ENCODE measurements at places on chromosomes 4 and X.

DNA sequence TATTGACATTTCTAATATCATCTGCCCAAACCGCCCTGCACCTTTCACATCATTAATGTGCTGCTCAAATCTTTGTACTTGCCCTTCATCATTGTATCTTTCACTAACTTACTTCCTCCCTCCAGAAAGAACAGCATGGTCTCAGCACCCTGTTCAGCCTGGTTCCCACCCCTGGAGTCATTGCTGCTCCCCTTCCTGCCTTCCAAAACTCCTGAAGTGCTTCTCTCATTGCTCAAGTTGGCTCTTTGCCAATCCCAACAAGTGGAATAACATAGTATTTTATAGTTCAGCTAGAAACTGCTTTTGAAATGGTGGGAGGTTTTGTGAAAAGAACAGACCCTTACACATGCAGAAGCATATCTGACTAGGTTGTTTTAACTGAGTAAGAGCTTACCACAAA is 14.0 kb upstream of the TTC29 start:
- ATAC-seq: no peak

- ATAC-seq: no peak
Measured at GRCh38 chr4:26369581-26369980, 48.8 kb downstream of the RBPJ start.

GRCh38 chr4:112288455-112288854 is 2.8 kb upstream of the TIFA start:
- ATAC-seq: no peak

DNA sequence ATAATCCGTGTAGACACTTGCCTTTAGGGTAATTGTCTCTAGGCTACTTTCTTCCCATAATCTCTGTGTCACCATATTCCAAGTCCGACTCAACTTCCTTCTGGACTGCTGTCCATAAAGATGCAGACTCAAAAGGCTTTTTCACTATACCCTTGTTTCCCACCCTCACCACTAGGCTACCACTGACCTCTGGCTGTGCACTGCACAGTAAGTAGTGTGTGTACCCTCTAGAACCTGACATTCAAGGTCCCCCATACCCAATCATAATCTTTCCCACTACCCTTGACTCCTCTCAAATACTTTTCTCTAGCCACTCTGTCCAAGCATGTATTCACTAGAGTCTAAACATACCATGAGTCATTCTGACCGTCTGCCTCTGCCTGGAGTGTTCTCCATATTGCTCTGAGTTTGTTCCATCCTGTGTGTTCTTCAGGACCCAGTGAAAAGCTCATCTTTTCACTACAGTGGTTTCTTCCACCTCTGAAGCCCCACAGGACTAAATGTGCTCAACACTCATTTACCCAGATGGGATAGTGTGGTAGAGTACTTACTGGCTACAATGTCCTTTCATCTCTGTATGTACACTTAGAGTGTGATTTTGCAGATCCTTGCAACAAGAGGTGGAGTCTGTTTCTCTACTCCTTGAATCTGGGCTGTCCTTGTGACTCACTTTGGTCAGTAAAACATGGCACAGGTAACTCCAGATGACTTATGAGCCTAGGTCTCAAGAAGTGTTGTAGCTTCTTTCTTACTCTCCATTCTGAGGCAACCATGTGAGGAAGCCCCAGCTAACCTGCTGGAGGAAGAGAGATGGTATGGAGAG is 17.4 kb downstream of the JADE3 start:
- no peak for ATAC-seq

DNA sequence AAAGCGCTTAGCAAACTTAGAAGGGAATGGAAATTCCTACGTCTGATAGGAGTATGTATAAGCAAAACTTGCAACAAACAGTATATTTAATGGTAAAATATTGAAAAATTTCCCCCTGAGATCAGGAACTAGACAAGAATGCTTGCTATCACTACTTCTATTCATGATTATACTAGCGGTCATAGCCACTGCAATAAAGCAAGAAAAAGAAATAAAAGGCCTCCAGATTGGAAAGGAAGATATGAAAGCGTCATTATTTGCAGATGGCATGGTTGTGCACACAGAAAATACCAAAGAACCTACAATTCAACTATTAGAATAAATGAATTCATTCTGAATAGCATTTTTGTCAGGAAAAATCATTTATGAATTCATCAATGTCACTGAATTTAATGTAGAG is 87.2 kb upstream of the BCOR start:
- no peak for ATAC-seq

DNA sequence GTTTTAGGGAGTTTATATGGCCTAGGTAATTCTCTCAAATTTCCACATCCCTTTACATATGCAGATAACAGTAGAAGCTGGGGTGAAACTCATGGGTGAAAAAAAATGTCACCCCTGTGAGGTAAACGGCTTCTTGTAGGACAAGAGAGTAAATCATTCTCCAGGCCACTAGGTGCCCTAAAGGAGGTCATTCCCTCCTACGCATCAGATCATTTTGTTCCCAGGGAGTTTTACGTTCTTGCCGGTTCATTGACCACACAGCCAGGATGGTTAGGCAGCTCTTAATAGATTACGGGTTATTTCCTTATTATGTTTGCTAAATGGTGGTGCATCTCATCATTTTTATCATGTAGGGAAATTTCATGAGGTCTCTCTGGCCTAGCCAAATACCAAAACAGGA is 225.8 kb upstream of the NOCT start:
- no peak for ATAC-seq

GRCh38 chr4:62288808-62289541 is 1088.8 kb downstream of the ADGRL3 start:
- ATAC-seq: no peak

GRCh38 chr4:80036949-80037685 is 35.9 kb downstream of the ANTXR2 start:
- ATAC-seq: no peak

GRCh38 chrX:41722214-41722613 is 1.8 kb upstream of the GPR82 start:
- no peak for ATAC-seq

DNA sequence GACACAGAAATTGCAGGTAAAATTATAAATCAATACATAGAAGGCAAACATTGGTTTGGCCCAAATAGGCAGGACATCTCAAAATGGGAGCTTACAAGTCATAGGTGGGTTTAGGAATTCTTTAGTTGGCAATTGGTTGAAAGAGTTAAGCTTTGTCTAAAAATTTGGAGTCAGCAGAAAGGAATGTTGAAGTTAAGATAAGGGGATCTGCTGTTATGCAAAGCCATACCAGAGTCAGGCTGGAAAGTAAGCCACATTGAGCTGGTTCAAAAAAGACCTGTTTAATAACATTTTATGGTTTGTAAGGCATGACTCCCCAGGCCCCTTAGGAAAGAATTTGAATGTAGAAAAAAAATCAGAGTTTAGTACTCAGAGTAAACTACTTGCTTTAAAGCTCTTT is 92.6 kb downstream of the IL13RA2 start:
- ATAC-seq: no peak

DNA sequence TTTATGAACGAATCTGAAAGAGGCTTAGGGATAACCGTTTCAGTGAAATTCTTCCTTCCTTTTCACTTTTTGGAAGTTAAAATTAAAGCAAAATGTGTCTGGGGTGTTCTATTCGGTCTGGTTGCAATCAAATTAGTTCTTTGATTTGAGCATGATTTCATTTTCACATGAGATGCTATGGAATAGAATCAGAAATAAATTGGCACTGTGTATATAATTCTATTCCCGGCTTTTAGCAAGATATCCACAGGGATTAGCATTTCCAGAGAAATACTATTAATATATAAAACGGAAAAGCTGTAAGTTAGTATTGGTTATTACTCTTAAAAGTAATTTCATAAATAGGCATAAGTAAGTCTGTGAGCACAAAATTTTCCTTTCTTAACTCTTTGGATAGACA is 1676.8 kb upstream of the PCDH7 start:
- no peak for ATAC-seq

DNA sequence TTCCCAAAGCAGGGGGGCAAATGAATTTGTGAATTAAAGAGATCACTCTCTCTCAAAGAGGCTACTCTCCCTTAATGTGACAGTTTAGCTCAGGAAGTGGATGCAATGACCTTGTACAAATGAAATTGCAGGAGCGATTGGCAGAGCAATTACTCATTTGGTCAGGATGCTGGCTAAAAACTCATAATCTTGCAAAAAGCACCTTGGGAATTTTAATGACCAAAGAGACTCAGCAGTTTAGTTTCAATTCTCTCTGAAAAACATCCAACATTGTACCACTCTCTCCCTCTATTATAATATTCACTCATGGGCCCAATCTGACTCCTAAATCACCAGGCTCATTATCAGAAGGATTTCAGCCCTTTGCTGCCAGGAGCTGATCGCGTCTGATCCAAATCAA is 26.1 kb downstream of the PDGFC start:
- ATAC-seq: no peak

DNA sequence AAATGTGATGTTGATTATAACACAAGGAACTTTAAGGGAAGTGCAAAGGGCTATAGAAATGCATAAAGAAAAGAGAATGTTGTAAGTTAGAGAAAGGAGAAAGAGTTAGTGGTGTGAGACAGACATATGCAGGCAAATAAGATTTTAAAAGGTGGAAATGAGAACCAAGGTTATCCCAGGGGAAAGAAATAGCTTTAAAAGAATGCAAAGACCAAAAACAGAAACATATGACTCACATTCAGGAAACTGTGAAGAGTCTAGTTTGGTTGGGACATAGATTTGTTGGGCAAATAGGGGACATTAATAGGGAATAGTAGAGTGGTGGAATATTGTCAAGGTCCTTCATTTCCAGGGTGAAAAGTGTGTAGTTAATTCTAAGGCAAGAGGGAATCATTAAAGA is 52.4 kb downstream of the MAPK10 start:
- no peak for ATAC-seq

GRCh38 chr4:189098932-189099696 is 841.6 kb upstream of the FRG1 start:
- ATAC-seq: no peak

GRCh38 chrX:100207331-100208024 is 202.6 kb downstream of the PCDH19 start:
- ATAC-seq: no peak

DNA sequence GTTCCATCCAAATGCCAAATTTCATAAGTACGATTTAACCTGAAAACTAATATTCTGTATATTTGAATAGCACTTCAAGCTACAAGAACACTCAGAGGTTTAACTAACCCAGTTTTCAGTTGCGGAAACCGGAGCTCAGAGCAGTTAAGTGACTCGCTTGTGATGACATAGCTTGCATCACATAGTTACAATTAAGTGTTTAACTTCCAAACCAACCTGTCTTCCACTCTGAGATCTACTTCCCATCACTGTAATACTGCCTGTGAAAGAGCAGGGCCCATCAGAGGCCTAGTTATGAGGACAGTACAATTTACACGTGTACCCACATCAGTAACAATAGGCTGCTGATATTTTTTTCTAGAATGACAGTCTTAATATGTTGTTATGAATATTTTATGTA is 120.3 kb downstream of the MAD2L1 start:
- ATAC-seq: no peak

- ATAC-seq: no peak
Measured at GRCh38 chr4:6207602-6208001, 7.3 kb upstream of the JAKMIP1 start.

- ATAC-seq: no peak
Measured at GRCh38 chrX:23246001-23246400, 88.6 kb upstream of the PTCHD1 start.

GRCh38 chr4:24032371-24032989 is 142.6 kb upstream of the PPARGC1A start:
- no peak for ATAC-seq

- ATAC-seq: no peak
Measured at GRCh38 chr4:175946472-175947116, 119.0 kb upstream of the WDR17 start.

DNA sequence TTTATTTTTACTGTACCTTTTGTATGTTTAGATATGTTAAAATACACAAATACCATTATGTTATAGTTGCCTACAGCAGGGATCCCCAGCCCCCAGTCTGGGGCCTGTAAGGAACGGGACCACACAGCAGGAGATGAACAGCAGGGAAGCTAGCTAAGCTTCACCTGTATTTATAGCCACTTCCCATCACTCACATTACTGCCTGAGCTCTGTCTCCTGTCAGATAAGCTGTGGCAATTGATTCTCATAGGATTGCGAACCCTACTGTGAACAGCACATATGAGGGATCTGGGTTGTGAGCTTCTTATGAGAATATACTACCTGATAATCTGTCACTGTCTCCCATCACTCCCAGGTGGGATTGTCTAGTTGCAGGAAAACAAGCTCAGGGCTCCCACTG is 73.9 kb downstream of the BMPR1B start:
- ATAC-seq: no peak

- ATAC-seq: no peak
Measured at GRCh38 chr4:62057031-62057430, 856.9 kb downstream of the ADGRL3 start.

- ATAC-seq: no peak
Measured at GRCh38 chr4:54719378-54719777, 61.6 kb downstream of the KIT start.

DNA sequence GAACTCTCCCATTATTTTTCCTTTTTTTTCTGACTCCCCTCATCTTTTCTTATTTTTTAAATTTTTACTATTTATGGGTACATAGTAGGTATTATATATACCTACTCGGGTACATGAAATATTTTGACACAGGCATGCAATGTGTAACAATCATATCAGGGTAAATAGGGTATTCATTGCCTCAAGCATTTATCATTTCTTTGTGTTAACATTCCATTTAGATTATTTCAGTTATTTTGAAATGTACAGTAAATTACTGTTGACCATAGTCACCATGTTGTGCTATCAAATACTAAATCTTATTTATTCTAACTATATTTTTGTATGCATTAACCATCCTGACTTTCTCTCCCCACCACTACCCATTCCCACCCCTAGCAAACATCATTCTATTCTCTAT is 33.8 kb upstream of the SLIT2 start:
- no peak for ATAC-seq

DNA sequence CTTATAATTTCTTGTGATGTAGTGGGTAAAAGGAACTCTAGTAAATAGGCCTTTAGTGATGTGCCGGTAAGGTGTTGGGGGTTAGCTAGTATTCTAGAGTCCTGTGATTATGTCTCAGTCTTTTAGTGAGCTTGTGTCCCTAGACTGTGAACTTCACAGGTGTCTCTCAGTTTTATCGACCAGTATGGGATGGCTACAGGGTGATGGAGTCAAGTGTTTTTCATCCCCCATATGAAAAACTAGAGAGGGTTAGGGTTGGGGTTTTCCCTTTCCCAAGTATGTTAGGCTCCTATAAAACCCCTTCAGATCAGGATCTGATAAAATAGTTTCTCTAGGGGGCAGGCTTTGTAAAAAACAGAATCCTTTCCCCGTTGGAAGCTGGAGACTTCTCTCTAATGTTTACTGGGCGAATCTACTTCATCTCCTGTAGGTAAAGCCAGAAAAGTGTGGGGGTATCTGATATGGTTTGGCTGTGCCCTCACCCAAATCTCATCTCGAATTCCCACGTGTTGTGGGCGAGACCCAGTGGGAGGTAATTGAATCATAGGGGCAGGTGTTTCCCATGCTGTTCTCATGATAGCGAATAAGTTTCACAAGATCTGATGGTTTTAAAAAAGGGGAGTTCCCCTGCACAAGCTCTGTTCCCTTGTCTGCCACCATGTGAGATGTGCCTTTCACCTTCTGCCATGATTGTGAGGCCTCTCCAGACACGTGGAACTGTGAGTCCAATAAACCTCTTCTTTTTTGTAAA is 120.8 kb downstream of the DTHD1 start:
- ATAC-seq: no peak
